ENCODE measurements at places on chromosomes 1 and 21.

DNA sequence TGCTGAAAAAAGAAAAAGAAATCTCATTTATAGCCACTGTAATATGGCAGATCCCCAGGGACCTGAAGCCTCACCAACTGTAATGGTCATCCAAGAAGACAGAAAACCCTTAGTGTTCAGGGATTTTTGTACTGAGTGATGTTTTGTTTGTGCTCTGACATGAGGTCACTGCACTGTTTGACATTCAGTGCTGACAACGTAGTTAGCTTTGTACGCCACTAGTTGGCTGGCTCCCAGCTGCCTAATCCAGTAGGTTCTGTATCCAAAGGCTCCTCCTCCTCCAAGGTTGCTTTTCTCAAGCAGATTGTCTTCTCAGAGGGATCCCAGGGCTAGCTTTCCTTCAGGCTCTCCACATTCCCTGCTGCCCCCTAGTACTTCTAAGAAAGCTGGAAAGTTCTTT is 9.5 kb upstream of the YRDC start:
- no peak for DNase-seq

DNA sequence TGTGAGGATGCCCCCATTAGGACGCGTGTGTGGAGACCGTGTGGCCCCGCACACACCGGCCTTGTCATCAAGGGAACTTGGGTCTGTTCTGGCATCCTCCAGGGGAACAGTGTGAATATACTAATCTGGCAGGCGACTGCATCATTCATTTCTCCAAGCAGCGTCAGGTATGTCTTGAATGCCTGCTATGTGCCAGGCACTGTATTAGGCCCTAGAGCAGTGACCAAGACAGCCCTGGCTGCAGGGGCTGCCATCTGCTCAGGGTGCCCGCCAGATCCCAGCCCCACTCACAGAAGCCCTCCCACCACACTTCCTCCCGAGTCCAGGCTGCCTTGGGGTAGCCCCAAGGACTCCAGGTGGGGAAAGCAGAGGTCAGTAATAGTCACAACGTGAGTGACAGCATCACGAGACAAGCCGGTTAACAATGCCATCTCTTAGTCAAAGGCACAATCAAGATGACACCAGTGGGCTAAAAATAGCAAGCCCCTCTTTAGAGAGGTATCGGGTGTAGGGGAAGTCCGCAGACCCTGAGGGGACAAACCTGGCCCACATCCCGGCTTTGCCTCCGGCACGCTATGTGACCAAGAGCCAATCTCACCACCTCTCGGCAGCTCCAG is 7.5 kb upstream of the LAPTM5 start:
- DNase-seq, result no peak

GRCh38 chr21:40243685-40244084 is 376.4 kb downstream of the PCP4 start:
- DNase-seq, result no peak

DNA sequence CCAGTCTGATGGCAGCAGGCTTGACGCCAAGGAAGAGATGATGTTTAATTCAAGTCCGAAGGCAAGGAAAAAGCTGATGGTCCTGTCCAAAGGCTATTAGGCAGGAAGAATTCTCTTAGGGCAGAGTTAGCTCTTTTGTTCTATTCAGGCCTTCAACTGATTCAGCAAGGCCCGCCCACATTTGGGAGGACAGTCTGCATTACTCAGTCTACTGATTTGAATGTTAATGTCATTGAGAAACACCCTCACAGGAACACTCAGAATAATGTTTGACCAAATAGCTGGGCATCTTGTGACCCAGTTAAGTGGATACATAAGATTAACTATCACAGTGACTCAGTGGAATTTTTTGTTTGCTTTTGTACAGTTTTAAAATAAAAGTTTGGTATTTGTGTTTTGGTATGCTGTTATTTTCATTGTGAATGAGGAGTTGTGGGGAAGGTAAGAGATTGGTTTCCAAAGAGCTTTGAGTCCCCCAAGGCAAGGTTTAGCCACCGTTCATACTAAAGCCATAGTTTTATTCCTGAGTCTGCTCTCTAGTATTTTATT is 1.7 kb upstream of the ZNF691 start:
- DNase-seq, result no peak

DNA sequence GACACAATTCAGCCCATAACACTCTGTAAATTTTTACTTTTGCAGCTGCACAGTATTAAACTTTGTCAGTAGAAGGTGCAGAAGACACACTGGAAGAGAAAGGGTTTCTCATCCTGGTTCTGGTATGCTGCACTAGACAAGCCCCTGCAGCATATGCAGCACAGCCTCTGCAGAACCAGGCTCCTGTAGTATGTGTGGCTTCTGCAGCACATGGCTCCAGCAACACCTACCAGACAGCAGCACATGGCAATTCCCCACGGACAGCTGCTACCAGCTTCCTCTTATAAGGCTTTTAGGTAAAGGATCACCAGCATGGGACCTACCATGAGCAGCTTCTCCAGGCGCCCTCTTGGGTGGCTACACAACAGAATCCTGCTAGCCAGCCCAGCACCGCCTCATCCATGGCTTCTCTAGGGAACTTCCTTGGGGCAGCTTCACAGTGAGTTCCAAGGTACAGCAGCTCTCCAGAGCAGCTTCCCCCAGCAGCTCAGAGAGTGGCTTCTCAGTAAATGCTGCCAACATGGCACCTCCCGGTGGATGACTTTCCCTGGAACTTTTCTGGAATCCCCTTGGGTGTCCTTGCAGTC is 534.4 kb upstream of the CXADR start:
- DNase-seq, result no peak

DNA sequence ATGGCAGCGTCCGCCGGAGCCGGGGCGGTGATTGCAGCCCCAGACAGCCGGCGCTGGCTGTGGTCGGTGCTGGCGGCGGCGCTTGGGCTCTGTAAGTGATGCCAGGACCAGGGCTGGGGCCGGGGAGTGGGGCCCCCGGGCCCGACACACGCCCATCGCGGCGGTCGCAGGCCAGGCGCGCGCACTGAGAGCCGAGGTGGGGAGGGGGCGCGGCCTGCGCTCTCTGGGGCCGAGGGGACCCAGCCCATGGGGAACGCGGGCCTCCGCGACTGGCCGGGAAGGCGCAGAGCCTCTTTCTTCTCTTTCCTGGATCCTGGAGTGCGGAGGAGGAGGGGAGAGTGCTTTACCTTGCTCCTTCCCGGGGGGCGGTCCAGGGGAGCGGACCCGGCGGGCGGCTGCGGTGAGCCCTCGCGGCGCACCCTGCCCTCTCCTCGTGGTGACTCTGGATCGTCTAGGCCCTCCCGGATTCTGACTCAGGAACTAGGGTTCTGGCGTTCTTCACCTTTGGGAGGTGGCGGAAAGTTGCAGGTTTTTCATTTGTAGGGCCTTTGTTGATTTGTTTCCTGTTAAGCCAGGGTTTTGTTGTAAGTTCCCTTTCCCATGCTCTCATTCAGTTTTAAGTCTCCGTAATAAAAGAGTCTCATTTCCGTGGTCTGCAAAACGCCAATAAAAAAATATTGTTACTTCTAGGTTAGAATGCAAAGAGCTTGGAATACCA is 529 bp downstream of the MPZL1 start:
- DNase-seq, result no peak

DNA sequence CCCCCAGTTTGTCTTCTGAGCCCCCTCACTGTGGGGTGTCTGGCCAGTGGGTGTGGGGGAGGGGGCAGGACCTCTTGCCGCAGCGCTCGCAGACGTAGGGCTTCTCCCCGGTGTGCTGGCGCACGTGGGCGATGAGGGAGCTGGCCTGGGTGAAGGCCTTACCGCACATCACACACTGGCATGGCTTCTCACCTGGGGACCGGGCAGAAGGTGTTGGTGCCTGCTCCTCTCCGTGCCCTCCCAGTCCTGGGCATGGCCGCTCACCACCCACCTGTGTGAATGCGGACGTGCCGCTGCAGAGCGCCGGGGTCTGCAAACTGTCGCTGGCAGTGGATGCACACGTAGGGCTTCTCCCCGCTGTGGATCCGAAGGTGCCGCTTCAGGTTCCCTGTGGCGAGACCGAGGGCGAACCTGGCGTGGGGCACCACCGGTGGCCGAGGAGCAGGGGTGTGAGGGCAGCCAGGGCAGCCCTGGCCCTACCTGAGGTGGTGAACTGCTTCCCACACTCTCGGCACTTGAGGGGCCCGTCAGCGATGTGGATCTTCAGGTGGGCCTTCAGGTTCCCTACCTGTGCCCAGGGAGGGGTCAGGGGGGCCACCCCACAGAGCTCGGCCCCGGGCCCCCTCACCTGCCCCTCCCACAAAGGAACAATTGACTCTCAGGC is 32.4 kb downstream of the ZBTB17 start:
- DNase-seq, result no peak

- no peak for DNase-seq
These were observed 161.8 kb downstream of the TPR start for GRCh38 chr1:186213225-186213607.

GRCh38 chr1:959731-960362 is 537 bp upstream of the KLHL17 start:
- DNase-seq, result no peak

GRCh38 chr1:119883826-119884225 is 12.5 kb downstream of the ADAM30 start:
- DNase-seq, result no peak

DNA sequence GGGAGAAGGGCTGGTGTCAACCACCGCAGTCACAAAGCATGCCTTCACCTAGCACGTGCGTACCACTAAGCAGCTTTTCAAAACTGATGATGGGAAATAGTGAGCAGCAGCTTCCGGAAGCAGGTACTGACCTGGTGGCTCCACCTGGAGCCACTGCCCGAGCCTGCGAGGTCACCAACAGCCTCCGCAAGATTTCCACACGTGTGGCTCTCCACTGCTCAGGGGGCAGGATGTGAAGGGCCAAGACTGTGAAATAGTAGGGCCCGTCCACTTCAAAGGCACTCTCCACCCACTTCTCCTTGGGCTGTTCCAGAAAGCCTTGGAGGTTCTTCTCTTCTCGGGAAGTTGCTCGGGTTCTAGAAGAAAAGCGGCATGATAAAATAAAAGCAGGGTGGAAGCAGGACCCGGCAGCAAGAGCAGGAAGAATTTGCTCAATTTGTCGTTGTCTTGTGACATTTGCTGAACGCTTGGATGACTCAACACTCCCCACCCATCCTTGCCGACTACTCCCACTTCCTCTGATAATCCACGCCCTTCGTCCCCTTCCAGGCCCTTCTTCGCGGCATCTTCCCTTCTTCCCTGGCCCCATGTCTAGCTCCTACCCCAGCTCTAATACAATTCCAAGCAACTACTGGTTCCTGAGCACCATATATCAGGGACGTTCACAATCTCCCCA is 124.9 kb upstream of the IFFO2 start:
- no peak for DNase-seq

DNA sequence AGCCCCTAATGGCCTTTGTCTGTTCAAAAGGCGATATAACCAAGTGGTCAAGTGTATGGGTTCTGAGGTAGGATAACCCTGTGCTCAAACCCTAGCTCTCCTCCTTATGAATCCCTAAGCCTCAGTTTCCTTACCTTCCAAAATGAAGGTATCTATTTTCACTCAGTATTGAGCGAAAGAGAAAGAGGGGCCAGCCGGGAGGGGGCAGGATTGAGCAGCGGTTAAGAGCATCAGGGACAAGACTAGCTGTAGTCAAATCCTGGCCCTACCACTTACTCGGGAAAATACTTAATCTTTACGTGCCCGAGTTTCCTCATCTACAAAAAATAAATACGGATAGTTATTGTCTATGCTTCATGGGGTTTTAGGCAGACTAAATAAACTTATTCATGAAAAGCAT is 25.7 kb downstream of the LY9 start:
- DNase-seq, result no peak

DNA sequence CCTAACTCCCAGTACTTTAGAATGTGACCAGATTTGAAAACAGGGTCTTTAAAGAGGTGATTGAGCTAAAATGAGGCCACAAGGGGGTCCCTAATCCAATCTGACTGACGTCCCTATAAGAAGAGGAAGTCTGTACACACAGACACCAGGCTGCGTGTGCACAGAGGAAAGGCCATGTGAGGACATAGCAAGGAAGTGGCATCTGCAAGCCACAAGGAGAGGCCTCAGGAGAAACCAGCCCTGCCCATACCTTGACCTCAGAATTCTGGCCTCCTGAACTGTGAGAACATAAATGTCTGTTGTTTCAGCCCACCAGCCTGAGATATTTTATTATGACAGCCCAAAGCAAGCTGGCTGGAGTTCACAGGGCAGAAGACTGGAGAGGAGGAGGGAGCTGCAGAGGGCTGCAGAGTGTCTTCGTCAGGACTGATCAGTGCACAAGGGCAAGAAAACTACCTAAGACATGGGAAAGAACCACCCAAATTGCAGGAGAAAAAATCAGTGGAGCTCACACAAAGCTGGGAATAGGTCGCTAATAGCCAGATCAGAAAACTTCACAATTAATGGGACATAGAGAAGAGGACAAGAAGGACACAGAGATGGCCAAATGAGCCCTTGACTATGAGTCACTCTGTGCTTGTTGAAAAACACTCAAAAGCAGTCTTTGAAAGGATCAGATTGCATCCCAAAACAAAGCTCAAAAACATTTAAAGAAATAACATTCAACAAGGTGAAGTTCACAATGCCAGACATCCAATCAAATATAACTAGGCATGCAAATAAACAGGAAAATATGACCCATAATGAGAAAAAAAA is 14.1 kb upstream of the WNT9A start:
- peak; percentile 41 for DNase-seq

GRCh38 chr1:7824701-7825100 is 28.2 kb downstream of the UTS2 start:
- DNase-seq, result no peak

GRCh38 chr1:206890125-206891060 is 6.8 kb upstream of the IL24 start:
- DNase-seq, result no peak

GRCh38 chr1:153652805-153653500 is 5.5 kb upstream of the SNAPIN start:
- DNase-seq, result no peak

- DNase-seq, result no peak
These were observed 108.4 kb downstream of the BEND5 start for GRCh38 chr1:48668339-48668738.

DNA sequence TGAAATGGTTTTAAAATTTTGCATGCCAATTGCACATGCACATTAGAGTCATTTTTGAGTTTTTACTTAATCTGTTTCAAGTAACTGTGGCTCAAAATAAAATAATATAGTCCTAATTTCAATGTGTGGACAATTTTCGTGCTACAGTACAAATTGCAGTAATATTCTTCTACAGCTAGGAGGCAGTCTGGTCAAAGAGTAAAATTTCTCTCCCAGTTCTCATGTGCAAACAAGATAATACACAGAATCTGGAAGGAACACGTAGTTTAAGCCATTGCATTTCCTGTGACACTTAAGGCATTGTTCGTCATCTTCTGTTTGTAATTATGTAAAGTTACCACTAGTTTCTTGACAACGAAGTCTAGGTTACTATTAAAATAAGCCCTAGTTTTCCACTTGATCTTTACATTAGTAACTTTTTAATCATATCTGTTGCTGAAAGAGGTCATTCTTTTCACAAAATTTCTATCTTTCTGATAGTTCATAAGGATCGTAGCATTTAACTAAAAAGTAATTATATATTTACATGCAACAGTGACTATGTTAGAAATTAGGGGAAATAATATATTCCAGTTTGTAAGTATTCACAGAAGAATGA is 28.9 kb downstream of the ODR4 start:
- no peak for DNase-seq

- DNase-seq, result no peak
These were observed 115.6 kb upstream of the KIF26B start for GRCh38 chr1:245039196-245039595.

Measured in activated CD8-positive, alpha-beta memory T cell treated with anti-CD3 and anti-CD28 coated beads, Interleukin-2, amount 10 ng/mL, durations not matched to agents 7 days and 5 days (primary cell).